ENCODE measurements at places on chromosomes 6 and 20. TPM values are rescaled to one million over a fixed set of nuclear protein-coding genes. Genes with fewer than 3 reads are reported as not detected.

DNA sequence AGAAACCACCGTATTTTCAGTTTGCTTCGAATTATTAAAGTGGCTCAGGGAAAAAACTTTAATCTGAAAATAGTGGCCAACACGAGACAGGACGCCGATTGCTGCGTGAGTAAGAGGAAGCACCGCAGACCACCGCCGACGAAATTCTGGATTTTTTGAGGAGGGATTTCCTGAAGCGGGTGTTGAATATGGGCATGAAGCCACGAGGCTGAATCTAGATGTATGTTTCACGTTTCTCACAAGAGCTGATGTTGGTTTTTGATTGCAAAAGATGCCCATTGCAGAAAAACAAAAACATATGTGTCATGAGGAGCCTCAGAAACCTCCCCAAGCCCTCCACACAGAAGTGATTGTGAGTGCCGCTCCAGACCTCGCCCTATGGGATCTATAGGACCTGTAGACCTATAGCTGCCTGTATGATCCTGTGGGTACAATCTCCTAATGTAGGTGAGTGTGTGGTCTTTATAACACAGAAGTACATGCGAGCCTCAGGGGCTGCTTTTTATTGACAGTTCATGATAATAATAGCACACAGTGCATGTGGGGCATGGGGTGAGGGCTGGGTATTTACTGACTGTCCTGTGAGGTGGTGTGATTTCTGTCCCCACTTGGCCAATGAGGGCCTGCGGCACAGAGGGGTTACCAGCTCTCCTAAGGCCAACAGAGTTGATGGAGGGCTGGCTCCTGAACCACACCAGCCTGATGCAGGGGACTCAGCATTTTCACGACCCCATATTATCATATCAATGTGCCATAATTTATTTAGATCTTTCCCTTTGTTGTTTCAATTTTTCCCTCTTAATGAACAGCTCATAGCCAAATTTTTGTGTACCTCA, 243.9 kb downstream of the DLL1 start:
- DNase-seq, result no peak
- H3K4me3 ChIP-seq, result no peak overlapping the region
- H3K27me3 ChIP-seq, result no peaks in the 10 kb centered on the region
- H3K36me3 ChIP-seq, result no peaks in the 10 kb centered on the region
- H3K4me1 ChIP-seq, result peaks cover 41% of the 10 kb centered on the region
- H3K27ac ChIP-seq, result peak overlapping the region; percentile 36

GRCh38 chr6:99512033-99512432, 3.2 kb downstream of the USP45 start:
- H3K27ac ChIP-seq, result no peak overlapping the region
- no peaks in the 10 kb centered on the region for H3K27me3 ChIP-seq
- no peak overlapping the region for H3K4me3 ChIP-seq
- no peak for DNase-seq

GRCh38 chr20:42549496-42549895, 640.2 kb downstream of the PTPRT start:
- H3K27ac ChIP-seq, result no peak overlapping the region
- H3K4me1 ChIP-seq, result no peaks in the 10 kb centered on the region
- H3K27me3 ChIP-seq, result no peaks in the 10 kb centered on the region
- no peak overlapping the region for H3K4me3 ChIP-seq

DNA sequence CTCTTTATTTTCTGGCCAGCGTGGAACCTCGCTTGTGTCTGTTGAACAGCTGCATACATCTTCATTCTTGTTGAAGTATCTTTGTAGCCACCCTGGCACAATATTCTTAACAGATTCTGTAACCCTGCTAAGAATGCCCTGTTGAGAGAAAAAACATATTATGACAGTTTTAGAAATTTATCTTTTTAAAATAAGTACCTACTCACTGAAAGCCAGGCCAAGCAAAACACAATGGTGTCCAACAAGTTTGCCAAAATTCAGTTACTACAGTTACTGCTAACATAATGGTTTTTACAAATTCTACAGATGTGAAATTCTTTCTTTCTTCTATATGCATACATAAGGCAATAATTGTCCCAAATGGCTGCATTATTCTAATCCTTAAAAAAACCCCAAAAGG, 18.2 kb downstream of the NUP153 start:
- no peaks in the 10 kb centered on the region for H3K27me3 ChIP-seq
- H3K4me3 ChIP-seq, result no peak overlapping the region
- no peak overlapping the region for H3K27ac ChIP-seq
- DNase-seq, result no peak
- H3K4me1 ChIP-seq, result peaks cover 6% of the 10 kb centered on the region

The CRISP2 gene
- not detected for total RNA-seq

DNA sequence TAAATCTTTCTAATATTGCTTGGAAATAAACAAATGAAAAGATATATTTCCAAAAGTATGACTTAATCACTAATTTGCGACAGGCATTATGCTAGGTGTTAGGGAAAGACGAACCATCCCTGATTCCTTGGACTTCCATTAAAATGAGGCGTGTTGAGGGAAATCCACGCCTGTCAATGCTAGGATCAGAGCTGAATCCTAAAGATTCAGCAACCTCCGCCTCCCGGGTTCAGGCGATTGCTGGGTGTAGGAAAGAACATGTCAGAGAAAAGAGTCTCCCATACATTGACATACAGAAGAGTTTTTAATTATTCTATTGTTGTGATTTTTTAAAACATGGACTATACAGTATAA, 16.8 kb upstream of the PRSS16 start:
- no peaks in the 10 kb centered on the region for H3K4me1 ChIP-seq
- peaks cover 92% of the 10 kb centered on the region for H3K27me3 ChIP-seq
- H3K27ac ChIP-seq, result no peak overlapping the region
- H3K4me3 ChIP-seq, result no peak overlapping the region
- no peaks in the 10 kb centered on the region for H3K36me3 ChIP-seq

The RAET1G gene
- total RNA-seq, result 0.32 TPM

The NOX3 gene
- not detected for total RNA-seq

The SGK2 gene
- total RNA-seq, result not detected

DNA sequence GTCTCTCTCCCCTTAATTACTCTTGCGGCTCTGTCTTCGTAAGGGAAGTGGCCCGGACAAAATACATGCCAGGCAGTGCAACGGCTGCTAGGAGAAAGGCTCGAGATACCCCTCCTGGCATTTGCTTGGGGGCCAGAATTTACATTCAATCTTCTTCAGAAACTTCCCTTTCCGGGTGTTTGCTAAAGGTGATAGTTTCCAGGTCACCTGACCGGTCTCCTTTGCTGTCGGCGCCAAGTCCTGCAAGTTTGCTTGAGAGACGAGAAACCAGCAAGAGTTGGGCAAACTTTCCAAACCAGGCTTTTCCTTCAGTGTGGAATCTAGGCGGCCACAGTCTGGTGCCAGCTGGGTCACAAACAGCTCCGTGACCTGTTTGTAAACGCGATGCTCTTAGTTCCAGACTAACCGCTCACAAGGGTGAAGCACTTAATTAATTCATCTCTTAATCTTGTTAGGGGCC, 563 bp upstream of the SRSF3 start:
- H3K36me3 ChIP-seq, result peaks cover 15% of the 10 kb centered on the region
- H3K27me3 ChIP-seq, result no peaks in the 10 kb centered on the region
- no peak for DNase-seq
- peak overlapping the region; percentile 75 for H3K4me3 ChIP-seq
- peaks cover 29% of the 10 kb centered on the region for H3K4me1 ChIP-seq

DNA sequence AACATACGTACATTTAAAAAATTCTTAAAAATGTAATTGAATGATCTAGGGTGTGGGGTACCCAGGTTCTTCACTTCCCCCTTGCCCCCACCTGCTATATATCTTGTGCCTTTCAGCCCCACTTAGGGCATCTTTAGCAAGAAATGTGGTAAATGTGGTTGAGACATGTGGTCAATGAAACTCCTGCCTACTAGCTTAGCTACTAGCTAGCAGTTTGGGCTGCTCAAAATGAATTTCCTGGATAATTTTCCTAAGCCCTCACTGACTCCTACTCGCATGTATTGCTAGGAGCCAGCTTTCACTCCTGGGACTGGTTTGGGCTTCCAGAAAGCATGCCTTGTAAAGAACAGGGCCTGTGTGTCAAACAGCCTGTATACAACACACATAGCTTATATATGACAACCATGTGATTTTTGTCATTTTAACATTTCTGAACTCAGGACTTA, 257.3 kb downstream of the ATXN1 start:
- H3K4me1 ChIP-seq, result peaks cover 13% of the 10 kb centered on the region
- H3K36me3 ChIP-seq, result no peaks in the 10 kb centered on the region
- no peak overlapping the region for H3K4me3 ChIP-seq
- H3K27ac ChIP-seq, result no peak overlapping the region
- H3K27me3 ChIP-seq, result no peaks in the 10 kb centered on the region

The HTR1B gene
- 2.3 TPM for total RNA-seq

DNA sequence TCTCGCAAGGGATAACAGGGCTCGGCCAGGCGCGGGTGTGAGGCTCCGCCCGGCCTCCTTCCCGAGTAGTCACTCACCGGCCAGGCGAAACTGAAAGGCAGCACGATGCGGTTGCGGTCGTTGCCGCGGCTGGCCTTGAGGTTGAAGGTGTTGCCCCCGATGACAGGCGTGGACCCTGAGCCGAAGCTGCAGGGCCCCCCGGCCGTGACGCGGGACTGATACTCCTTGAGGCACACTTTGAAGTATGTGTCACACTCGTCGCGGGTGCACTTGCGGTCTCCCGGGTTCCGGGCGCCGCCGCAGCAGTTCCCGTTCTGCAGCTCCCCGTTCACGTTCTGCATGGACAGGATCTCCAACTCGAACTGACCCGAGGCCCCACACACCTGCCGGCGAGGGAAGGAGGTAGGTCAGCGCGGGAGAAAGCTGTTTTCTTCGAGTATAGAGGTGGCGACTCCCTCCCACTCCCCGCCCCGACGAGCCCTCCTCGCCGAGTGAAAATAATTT, 1.1 kb downstream of the JAG1 start:
- DNase-seq, result peak; percentile 94
- no peaks in the 10 kb centered on the region for H3K27me3 ChIP-seq
- peak overlapping the region; percentile 96 for H3K27ac ChIP-seq
- peak overlapping the region; percentile 68 for H3K4me3 ChIP-seq

- H3K4me3 ChIP-seq, result no peak overlapping the region
- peaks cover 15% of the 10 kb centered on the region for H3K36me3 ChIP-seq
- peaks cover 89% of the 10 kb centered on the region for H3K4me1 ChIP-seq
- peak overlapping the region; percentile 98 for H3K27ac ChIP-seq
- DNase-seq, result no peak
Measured at GRCh38 chr20:47346172-47346571, 10.3 kb downstream of the ZMYND8 start.

GRCh38 chr6:134176264-134176975, 124.0 kb upstream of the SLC2A12 start:
- DNase-seq, result no peak
- peaks cover 63% of the 10 kb centered on the region for H3K4me1 ChIP-seq
- peak overlapping the region; percentile 88 for H3K27ac ChIP-seq
- H3K4me3 ChIP-seq, result peak overlapping the region; percentile 66

DNA sequence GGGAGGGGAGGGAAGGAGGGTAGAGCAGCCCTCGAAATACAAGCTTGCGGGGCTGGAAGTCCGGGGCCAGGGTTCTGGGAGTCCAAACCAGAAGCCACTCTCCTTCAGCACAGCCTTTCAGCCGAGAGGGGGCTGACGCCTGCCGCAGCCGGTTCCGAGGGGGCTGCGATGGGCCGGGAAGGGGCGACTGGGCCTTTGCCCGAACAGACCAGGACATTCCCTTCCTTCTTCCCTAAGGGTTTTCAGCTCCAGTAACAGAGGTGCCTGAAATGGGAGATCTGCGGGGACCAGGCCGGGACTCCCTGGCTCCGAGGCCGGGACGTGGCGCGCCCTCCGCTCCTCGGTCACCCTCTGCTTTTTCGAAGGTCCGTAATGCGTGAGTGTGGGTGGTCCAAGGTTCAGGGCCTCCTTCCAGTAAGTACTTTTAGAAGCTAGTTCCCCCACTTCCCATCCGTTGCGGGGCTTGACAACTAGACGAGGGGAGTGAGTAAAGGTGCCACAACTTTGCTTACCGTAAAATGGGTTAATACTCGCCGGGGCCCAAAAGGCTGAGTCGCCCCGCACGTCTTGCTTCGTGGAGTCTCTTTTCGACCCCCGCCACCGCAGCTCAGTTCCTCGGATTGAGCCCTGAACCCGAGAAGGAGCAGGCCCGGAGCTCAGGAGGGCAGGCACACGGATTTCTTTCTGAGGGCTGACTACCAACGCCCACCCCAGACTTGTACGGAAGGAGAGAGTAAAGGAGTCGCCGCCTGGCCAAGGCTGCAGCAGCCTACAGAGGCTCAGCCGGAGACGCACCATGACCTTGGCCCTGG, 2.9 kb upstream of the OLIG3 start:
- peak overlapping the region; percentile 33 for H3K4me3 ChIP-seq
- DNase-seq, result peak; percentile 86
- no peaks in the 10 kb centered on the region for H3K36me3 ChIP-seq
- H3K27me3 ChIP-seq, result peaks cover 23% of the 10 kb centered on the region

GRCh38 chr6:48069280-48069679, 41.7 kb downstream of the PTCHD4 start:
- peaks cover 38% of the 10 kb centered on the region for H3K27me3 ChIP-seq
- peaks cover 17% of the 10 kb centered on the region for H3K4me1 ChIP-seq
- H3K27ac ChIP-seq, result no peak overlapping the region
- peak overlapping the region; percentile 34 for H3K4me3 ChIP-seq

The SLC32A1 gene
- total RNA-seq, result not detected

GRCh38 chr6:131182991-131183425, 47.7 kb downstream of the AKAP7 start:
- H3K27ac ChIP-seq, result no peak overlapping the region
- H3K27me3 ChIP-seq, result no peaks in the 10 kb centered on the region
- no peak for DNase-seq
- H3K4me1 ChIP-seq, result no peaks in the 10 kb centered on the region
- no peak overlapping the region for H3K4me3 ChIP-seq
- H3K36me3 ChIP-seq, result peaks cover 29% of the 10 kb centered on the region

DNA sequence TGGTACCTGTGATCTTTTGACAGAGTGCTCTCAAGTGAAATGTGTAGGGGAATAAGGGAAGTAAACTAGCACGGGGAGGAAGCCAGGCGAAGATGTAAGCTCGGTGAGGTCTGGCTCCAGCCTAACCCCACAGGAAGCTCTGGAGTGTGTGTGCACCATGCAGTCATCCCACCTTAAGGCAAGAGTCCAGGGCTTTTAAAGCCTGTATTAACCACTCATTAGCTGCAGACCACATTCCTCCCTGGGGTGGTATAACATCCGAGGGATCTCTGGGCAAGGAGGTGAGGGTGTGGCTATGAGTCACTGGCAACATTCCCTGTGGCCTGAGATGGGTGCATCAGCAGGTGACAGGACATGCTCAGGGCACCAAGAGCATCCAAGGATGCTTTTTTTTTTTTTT, 12.5 kb upstream of the RANBP9 start:
- H3K4me3 ChIP-seq, result no peak overlapping the region
- no peaks in the 10 kb centered on the region for H3K36me3 ChIP-seq
- no peaks in the 10 kb centered on the region for H3K27me3 ChIP-seq

DNA sequence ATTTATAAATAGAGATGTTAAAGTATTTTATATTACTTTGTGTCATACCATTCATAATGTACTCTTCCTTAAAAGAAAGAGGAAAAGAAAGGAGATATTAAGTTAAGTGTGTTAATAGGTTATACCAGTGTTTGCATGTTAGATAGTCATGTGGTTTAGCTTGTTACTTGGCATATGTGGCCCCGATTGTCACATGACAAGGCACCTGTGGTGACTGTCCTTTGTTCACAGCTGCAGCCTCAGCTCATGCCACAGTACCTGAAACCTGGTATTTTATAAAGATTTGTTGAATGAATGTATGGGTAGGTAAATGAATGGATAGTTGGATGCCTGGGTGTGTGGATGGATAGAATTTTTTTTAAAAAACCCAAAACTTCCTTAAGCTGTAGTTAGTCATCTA, 306.1 kb upstream of the FLRT3 start:
- DNase-seq, result no peak
- H3K4me1 ChIP-seq, result no peaks in the 10 kb centered on the region
- H3K4me3 ChIP-seq, result no peak overlapping the region
- no peaks in the 10 kb centered on the region for H3K36me3 ChIP-seq

GRCh38 chr6:65799389-65799788, 92.4 kb upstream of the EYS start:
- H3K4me1 ChIP-seq, result no peaks in the 10 kb centered on the region
- no peaks in the 10 kb centered on the region for H3K36me3 ChIP-seq
- no peaks in the 10 kb centered on the region for H3K27me3 ChIP-seq
- no peak overlapping the region for H3K4me3 ChIP-seq

All from esophagus muscularis mucosa (tissue), 4 donors.